ENCODE measurements at places on chromosomes 16 and 17.

- no peak for DNase-seq
Observed at GRCh38 chr16:12195296-12195695, 218.8 kb downstream of the SNX29 start.

DNA sequence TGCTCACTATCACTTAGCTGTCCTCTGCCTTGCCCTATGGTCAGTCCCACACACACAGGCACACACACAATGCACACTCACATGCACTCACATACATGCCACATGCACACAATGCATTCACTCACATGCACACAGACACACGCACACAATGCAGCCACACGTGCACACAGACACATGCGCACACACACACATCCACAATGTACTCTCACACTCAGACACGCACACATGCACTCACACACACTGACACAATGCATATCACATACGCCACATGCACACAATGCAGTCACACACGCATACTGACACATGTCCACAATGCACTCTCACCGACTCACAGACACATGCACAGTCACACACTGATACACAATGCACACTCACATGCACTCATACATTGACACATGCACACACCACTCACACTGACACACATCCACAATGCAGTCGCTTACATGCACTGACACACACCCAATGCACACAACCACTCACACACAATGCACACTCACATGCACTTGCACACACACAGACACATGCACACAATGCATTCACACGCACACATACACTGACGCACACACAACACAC is 99.7 kb downstream of the ENGASE start:
- no peak for DNase-seq

GRCh38 chr16:20094157-20094556 is 20.5 kb upstream of the GPR139 start:
- DNase-seq: no peak

GRCh38 chr16:19694989-19695388 is 23.0 kb downstream of the KNOP1 start:
- DNase-seq: no peak

GRCh38 chr16:83211711-83212110 is 584.9 kb downstream of the CDH13 start:
- no peak for DNase-seq

DNA sequence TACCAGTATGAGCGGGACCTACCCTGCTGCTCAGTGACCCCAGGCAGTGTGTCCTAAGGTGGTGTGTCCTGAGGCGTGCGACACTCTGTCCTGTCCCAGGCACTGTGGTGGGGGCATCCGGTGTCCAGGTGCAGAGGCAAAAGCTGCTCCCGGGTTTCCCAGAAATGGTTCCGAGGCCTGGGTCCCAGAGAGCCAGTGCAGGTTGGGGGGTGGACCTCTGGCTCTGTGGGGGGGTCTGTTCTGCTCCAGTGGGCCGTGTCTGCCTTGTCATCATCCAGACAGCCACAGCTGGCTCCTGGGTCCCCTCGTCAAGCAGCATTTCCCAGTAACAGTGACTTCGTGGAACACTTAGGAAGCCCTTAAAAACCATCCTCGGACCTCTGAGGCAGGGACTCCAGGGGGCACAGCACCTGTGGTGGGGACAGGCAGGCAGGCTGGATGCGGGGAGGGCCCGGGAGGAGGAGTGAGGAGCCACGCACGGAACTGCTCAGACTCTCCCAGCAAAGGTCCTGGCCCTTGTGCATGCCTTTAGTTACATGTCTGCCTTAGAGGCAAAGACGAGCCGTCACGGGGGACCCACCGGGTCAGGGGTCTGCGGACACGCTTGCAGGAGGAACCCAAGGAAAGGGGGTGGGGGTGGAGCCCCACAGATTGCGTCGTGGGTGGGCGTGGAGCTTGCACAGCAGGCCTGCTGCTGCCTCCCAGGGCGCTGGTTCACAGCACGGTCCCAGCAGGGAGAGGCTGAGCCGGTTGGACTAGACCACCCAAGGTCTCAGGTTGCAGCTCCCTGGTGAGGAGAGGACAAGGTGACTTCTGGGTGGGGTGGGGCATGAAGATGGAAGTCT is 5.6 kb downstream of the SLC16A3 start:
- no peak for DNase-seq

DNA sequence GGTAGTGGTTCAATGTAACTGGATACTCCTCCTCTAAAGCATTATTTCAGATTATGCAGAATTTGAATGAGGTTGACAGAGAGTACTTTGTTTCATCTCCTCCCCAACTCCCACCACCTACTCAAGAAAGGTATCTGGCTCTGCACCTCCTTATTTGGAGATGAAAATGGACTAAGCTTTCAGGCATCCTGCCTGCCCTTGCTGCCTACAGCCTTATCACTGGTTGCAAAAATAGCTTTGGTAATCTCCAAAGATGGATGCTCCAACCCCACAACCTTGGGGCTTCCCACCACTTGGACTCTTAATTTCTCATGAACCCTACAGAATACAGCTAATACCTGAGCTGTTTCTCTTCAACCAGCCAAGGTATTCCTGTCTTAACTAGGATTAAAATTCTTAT is 45.3 kb upstream of the CORO6 start:
- no peak for DNase-seq

- no peak for DNase-seq
Observed at GRCh38 chr16:72211110-72211509, 39.2 kb upstream of the PMFBP1 start.

- DNase-seq: no peak
Observed at GRCh38 chr17:4551141-4551540, 4.0 kb downstream of the MYBBP1A start.

GRCh38 chr17:79852748-79853147 is 13.5 kb upstream of the CBX4 start:
- no peak for DNase-seq
